ENCODE measurements at places on chromosomes 16 and 17.

DNA sequence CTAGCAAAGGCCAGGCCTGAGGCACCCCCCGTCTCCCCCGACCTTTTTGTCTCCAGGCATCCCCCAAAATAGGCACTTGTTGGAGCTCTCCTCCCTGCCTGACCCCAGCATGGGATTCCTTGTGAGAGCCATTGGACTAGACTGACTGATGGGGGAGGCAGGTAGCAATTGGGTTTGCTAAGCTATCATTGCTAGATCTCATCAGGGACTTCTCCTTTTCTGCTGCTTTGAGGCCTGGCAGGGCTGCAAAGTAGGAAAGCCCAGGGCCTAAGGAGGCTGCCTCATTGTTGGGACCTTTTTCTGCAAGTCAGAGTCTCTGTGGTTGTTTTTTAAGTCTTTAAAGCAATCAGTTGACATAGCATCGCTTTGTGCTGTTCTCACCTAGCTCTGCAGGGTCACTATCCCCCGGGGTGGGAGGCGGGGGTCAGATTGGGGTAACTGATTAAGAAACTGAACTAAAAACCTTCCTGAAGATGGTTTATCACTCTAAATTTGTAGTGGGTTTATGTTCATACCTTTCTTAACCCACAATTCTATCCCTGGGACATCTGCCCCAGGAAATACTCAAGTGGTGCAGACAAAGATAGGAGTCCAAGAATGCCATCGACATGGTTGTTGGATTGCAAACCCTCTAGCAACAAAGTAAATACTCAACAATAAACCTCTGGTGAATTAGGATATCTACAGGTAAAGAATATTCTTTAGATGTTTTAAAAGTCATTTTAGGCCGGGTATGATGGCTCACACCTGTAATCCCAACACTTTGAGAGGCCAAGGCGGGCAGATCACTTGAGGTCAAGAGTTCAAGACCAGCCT, 28.0 kb downstream of the LLGL2 start:
- no peak for DNase-seq

- DNase-seq: no peak
Measured at GRCh38 chr16:57151369-57151768, 34.5 kb downstream of the PSME3IP1 start.

GRCh38 chr16:87017371-87018012, 299.7 kb downstream of the C16orf95 start:
- no peak for DNase-seq

DNA sequence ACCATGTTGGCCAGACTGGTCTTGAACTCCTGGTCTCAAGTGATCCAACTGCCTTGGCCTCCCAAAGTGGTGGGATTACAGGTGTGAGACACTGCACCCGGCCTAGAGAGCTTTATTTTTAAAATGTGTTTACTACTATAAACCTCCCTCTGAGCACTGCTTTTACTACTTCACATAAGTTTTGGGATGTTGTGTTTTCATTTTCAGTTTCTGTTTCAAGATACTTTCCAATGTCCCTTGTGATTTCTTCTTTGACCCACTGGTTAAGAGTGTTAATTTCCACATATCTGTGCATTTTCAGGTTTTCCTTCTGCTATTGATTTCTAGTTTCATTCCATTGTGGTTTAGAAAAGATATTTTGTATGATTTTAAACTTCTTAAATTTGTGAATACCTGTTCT, 74.4 kb downstream of the NETO2 start:
- DNase-seq: no peak

Measured in NCI-H1436 (cell line).